Ureter (tissue), 1 donor: ENCODE measurements at places on chromosomes 12 and 14.
A peak's percentile ranks its signal among the peaks of the same experiment; 100 is the strongest.

DNA sequence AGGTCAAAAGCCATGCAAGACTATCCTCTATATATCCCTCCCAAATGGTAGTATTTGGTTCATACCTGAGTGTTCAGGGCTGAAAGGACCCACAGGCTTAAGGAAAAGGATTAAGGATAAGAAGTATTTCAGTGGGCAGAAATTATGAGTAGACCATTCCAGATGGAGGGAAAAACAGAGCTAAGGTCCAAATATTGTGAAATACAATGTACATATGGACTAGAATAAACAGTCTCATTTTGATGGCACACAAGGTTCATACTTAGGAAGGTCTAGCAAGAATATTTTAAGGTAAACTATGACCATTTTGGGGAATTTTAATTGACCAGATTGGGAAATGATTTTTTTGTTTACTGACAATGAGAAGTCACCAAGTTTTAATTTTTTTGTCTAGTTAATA, 124.6 kb downstream of the PRKD1 start:
- no peak for DNase-seq

- no peak for DNase-seq
Observed at GRCh38 chr14:39912192-39913100, 480.2 kb upstream of the FBXO33 start.

- DNase-seq = no peak
Observed at GRCh38 chr12:27207615-27208413, 36.3 kb upstream of the STK38L start.

DNA sequence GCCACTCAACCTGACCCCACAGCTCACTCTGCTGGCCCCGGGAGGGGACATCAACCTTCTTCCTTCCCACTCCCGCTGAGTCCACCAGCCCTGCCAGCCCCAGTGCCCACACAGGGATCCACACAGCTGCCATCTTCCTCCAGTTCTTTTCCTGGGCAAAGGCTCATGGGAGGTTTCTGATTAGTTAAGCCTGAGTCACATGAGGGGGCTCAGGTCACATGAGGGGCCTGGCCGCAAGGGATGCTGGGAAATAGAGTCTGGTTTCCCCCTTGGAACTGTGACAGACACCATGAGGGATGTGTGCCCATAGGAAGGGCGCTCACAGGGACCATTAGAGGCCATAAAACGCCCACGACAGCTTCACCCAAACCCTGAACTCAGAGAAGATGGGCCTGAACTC, 228.7 kb upstream of the SFSWAP start:
- no peak for DNase-seq

DNA sequence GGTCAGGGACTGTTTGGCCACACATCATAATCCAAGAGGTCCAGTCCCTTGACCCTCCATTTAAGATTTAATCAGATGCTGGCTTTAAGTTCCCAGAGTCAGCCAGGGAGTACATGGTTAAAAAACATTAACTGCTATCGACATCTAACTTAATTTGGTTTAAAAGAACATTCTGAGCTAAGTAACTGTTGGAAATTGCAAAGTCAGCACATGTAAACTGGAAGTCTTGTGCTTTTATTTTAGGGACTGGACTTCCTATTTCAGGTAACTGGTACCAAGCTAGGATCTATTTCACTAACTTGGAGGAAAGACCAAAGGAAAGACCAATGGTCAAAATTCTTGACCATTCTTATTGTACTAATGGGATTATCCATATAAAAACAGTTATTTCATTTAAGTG, 40.6 kb downstream of the GNS start:
- no peak for DNase-seq

DNA sequence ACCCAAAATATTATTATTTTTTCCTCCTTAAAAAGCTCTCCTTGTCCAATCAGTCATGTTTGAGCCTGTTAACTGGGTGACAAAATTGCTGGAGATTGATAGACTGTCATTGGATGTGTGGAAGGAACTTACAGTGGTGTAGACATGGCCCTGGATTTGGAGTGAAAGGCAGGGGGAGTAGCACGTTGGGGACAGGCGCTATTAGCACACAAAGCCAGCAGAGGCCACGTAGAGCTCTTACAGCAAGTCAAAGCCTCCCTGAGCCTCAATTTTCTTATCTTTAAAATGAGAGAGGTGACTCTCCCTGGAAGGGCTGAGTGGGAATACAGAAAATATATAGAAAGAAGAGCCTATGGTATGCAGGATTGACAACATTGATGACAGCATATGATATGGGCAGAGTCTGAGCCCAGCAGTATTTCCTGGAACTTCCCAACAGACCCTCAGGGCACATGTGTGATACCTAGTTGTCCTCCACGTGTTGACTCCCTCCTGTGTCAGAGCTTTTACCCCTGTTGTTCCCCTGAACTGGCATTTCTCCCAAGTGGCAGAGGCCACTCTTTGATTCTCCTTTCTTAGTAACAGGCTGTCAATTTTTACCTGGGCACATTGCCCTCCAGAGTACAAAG, 504.9 kb downstream of the VRK1 start:
- no peak for DNase-seq

- no peak for DNase-seq
Observed at GRCh38 chr12:129028844-129029243, 175.6 kb downstream of the GLT1D1 start.

DNA sequence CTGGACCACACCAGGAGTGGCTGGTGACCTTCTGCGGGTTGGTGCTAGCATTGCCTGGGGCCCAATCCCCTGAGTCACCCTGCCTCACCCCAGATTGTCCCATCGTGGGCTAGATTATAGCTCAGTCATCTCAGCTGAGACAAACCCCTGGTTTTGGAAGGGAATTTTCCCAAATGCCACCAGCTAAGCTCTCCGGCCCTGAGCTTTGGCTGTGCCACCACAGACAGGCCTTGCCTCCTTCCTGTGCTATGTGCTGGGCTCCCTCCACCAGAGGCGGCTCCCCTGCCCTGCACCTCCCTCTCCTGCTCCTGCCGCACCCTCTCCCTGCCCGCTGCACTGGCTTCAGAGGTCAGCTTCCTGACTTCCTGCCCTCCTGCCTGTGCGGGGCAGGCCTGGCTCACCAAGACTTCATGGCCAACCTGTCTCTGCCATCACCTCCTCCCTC, 196.3 kb downstream of the TSPAN9 start:
- DNase-seq = no peak

GRCh38 chr12:92899386-92900001, 29.6 kb downstream of the EEA1 start:
- DNase-seq = peak; percentile 74

GRCh38 chr14:35766036-35766699, 42.9 kb downstream of the RALGAPA1 start:
- DNase-seq = no peak

DNA sequence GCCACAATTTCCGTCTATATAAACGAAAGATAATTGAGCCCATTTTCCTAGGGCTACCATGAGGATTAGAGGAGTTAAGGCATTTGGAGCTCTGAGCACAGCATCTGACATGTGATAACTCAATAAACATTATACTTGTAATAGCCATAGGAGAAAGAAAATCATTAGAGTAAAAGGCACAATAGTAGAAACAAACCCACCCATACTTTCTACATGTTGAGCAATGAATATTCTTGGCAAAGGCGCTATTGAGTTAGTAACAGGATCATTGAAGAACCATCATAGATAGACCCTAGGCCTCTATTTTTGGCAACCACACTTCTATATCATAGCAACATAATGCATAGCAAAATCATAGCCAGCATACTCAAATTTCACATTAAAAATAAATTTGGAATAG, 664.1 kb downstream of the NOVA1 start:
- DNase-seq = no peak

DNA sequence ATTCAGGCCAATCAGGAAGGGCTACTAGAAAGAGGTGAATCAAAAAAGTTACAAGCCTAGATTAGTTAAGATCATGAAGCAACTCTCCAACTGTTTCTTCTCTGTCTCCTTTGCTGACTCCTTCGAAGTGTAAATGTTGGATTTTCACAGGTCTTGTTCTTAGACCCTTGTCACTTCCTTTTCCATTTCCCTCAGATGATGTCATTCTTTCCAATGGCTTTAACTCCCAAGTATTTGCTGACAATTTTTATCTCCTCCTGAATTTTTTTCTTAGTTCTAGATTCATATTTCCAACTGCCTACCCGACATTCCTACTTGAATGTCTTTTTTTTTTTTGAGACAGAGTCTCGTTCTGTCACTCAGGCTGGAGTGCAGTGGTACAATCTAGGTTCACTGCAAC, 10.8 kb downstream of the GAS2L3 start:
- DNase-seq = no peak

DNA sequence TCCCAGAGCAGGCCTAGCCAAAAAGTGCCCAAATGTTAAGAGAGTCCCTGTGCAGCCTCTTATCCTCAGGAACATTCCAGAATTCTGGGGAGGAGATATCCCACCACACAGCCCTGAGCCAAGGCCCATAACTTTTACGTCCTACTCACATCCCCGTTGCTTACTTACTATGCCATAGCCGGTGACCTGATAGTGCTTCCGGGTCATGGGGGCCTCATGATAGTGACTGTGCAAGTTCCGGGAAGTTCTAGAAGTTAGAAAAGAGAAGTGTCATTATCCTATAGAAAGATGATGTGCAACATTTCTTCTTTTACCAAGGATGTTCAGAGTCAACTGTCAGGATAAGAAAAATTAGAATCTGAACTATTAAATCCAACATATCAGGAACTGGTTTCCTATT, 15.6 kb upstream of the NGB start:
- DNase-seq = no peak

DNA sequence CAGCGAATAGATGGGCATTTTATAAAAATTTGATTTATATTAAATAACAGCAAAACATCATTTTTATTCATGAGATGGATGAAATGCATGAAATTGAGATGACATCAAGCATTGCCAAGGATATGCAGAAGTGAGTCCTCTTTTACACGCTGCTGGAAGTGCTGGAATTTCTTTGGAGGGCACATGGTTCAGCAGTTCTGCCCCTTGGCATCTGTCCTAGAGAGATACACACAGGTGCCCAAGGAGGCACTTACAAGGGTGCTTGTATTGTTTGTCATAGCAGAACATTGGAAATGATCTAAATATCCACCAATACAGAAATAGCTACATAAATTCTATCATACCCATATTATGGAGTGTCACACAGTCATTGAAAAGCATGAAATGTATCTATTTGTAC, 441.1 kb upstream of the TMPO start:
- DNase-seq = no peak

- no peak for DNase-seq
Observed at GRCh38 chr12:701896-702539, 38.8 kb upstream of the NINJ2 start.

- DNase-seq = peak; percentile 73
Observed at GRCh38 chr14:55297611-55298499, 26.6 kb downstream of the FBXO34 start.

DNA sequence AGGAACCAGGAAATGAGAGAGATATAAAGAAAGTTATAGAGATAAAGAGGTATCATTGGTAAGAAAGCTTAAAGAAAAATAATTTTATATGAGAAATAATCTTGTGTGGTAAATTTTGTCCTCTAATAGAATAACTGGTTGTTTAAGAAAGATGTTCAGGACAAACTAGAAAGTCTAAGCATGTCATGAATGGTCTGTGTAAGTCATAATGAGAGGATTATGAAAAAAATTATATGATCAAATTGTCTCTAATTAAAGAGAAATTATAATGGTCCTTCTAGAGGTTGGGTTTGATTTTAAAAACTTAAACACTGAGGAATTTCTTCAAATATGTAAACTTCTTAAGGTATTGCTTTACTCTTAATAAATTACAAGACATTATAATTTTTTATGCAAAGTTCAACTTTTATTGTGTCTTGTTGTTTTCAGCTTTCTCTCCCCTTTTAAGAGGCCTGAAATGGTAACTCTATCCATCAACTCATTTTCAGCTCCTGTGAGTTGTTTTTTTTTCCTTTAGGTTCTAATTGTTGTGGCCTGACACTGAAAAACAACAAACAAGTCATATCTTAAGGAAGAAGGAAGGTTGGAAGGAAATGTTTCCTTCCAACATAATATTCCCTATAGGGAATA, 88.2 kb upstream of the CNOT2 start:
- no peak for DNase-seq

- DNase-seq = no peak
Observed at GRCh38 chr14:35220920-35221319, 71.3 kb upstream of the PSMA6 start.

- no peak for DNase-seq
Observed at GRCh38 chr12:4771960-4772566, 51.9 kb downstream of the GALNT8 start.

- DNase-seq = no peak
Observed at GRCh38 chr12:119964123-119964522, 24.9 kb upstream of the BICDL1 start.

DNA sequence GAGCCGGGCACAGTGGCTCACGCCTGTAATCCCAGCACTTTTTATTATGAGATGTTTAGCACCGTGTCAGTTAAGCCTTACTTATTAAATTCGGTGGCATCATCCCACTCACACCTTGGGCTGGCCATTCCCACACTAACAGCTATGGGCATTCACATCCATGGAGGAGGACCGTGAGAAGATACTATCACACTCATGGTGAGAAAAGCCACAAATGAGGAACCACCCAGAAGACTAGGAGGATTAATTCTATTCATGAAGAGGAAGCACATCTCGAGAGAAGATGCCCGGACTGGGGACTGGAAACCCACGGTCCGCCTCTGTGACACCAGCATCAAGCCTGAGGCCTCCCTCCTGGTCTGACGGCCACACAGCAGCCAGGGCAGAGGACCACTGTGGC, 4.9 kb downstream of the CDC42BPB start:
- no peak for DNase-seq

GRCh38 chr14:95784137-95784536, 70.2 kb upstream of the TCL1A start:
- DNase-seq = no peak

- peak; percentile 77 for DNase-seq
Observed at GRCh38 chr12:46364777-46365580, 7.6 kb downstream of the SLC38A2 start.

DNA sequence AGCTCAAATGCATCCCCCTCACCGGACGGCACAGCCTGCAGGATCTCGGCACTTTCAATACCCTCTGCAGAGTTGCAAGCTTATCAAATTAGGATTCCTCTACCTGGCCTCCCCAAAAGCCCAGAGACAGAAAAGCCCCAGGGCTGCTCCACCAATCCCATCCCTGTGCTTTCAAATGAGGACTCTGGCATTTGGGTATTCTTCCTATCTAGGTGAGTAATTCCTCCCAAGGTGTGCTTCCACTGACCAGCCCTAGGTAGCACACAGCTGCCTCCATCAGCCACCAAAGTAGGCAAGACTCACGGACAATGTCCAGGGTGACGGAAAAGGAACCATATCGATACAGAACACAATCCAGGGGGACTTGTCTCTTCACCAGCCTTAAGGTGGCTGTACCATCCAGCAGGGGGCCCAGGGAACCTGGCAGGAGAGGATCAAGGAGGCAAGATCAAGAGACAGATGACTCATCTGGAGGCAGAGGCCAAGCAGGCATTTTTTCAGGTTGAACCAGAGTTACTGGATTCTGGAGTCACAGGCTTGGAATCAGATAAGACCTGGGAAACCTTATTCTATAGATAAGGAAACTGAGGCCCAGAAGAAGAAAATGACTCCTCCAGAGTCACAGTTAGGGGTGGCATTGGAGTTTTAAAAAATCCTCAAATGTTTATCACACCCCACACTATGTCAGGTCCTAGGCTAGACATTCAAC, 9.9 kb downstream of the PMEL start:
- peak; percentile 75 for DNase-seq
